ENCODE measurements at places on chromosomes 2 and 18.
A peak's percentile ranks its signal among the peaks of the same experiment; 100 is the strongest.

DNA sequence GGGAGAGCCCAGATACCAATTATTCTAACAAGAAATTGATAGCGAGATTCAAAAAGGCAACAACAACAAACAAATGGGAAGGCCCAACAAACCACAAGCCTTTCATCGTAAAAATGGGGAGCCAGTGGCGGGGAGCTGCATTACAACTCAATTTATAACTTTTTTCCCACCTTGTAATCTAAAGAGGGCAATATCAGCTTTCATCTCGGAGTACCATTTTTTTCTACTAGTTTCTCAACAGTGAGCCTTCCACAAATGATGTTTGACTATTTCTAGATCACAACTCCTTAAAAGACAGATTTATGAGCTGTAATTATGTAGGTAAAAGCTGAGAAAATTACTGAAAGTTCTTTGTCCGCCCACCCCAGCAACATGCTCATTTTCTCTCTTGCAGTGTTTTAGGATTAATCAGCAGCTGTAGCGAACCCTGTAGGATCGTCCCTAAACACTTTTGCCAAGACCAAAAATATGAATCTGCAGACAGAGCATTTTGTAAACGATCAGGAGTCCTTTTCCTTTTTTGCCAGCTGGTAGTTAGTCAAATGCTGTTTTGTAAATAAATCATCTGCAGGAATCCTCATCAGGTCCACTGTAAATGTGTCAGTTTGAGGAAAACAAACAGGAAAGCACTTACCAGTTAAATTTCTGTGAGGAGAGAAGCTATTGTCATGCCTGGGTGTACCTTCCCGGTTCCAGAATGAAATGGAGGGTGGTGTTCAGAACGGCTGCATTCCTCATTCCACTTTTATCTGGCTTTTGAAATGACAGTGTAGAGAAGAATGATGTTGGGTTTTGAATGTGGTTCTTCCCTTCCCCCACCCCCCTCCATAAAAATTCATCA lies 53.2 kb downstream of the EEF1B2 start:
- DNase-seq: peak; percentile 13

- no peak for DNase-seq
Observed at GRCh38 chr2:17482651-17483050, 35.6 kb downstream of the RAD51AP2 start.

DNA sequence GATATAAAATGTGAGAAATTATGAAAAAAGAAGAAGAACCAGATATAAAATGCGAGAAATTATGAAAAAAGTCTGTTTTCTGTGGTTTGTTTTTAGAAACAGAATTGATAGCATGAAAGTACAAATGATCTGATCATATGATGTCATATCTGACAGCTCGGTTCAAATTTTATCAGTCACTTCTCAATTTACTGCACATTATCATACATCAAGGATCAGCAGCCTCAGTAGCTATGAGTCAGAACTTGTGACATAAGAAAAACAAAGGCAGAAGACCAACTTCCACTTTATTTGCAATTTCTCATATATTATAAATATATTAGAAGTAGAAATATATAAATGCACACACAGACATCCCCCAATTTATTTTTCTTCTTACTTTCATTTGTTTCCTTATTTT lies 634.0 kb downstream of the LRP1B start:
- peak; percentile 20 for DNase-seq

DNA sequence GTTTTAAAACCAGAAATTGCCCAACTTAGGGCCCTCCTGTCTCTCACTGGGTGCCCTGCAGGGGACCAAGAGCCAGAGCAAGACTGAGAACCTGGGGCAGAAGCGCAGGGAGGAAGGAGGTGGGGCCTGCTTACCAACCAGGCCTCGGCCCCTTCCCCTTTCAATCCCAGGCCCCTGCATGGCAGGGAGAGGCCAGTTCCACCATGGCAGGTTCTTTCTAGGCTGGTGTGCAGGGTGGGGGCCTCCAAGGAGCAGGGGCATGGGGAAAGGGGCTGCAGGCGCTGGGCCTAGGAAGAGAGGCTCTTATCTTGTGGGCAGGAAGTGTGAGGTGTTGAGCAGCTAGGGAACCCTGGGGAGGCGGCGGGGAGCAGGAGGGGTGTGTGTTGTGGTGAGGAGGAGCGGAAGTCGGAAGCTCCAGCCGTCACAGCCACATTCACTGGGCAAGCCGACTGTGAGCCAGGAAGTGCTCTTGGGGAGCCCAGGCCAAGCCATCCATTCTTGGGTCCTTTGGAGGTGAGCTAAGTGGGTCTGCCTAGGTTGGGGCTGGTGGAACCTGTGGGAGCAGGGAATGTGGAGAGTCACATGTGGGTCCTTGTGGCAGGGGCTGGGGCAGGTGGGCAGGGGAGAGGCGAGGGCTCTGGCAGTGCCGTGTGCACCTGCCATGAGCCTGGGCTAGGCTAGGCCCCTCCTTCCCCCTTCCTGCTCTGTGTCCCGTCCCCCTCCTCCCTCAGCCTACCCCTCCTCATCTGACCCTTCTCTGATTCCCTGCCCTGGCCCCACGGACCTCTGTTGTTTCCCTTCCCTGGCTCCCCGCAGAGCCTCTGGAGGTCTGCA lies at the start of gene PSD4:
PSD4 (plus strand) TSS at position 430 of the 834 bp plus-strand sequence. CDS start 8,486 bp downstream, outside the sequence.
- DNase-seq: no peak

GRCh38 chr2:240960309-240960970 lies 38.0 kb upstream of the SNED1 start:
- DNase-seq: peak; percentile 23

GRCh38 chr2:101467306-101467705 lies 7.6 kb downstream of the RFX8 start:
- DNase-seq: no peak

- no peak for DNase-seq
Observed at GRCh38 chr2:54912893-54913292, 137.4 kb downstream of the RTN4 start.

GRCh38 chr2:98445683-98446581 lies 1.3 kb downstream of the INPP4A start:
- no peak for DNase-seq
